Posterior vena cava (tissue), 2 donors: ENCODE measurements at places on chromosomes 4 and X. TPM values are rescaled to one million over a fixed set of nuclear protein-coding genes. Genes with fewer than 3 reads are reported as not detected.

- DNase-seq = no peak
These were observed 9.2 kb downstream of the PALLD start for GRCh38 chr4:168506014-168506413.

DNA sequence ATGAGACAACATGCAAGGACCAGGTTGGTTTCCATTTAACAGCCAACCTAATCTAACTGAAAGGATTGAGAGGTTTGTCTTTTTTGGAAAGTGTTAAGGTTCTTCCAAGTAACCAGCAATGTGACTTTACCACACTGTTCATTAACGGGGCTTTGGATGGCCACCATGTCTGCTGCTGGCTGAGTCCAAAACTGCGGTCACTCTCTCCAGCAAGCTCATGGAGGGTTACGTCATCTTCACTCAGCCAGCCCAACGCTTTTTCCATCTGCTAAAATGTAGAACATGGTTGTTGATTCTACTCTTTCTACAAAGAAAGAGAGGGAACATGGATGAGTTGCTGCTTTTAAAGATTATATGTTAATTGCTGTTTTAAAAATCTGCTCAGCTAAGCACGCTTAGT is 11.0 kb downstream of the PKD2 start:
- DNase-seq = no peak

The PABPC1L2B gene
- not detected for total RNA-seq

The WAS gene
- 12.2 TPM for total RNA-seq

DNA sequence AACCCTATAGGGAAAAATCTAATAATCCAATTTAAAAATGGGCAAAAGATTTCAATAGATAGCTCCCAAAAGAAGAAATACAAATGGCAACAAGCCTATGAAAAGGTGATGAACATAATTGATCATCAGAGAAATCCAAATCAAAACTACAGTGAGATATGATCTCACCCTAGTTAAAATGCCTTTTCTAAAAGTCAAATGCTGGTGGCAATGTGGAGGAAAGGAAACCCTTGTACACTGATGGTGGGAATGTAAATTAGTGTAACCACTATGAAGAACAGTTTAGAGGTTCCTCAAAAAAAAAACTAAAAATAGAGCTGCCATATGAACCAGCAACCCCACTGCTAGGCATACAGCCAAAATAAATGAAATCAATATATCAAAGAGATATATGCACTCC is 44.5 kb downstream of the STPG2 start:
- no peak for DNase-seq

DNA sequence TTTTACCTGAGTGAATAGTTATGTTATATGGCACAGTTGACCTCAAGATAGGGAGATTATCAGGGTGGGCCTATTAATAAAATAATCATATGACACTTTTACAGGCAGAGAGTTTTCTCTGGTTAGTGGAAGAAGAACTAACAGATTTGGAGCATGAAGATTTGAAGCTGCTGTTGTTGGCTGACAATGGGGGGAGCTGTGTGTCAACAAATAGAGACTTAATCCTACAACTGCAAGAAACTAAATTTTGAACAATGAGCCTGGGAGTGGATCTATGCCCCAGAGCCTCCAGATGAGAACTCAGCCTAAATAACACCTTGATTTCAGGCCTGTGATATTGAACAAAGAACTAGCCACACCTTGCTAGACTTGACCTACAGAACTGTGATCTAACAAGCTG is 7.2 kb upstream of the CCSER1 start:
- no peak for DNase-seq
